ENCODE measurements at places on chromosomes 1 and 21.

DNA sequence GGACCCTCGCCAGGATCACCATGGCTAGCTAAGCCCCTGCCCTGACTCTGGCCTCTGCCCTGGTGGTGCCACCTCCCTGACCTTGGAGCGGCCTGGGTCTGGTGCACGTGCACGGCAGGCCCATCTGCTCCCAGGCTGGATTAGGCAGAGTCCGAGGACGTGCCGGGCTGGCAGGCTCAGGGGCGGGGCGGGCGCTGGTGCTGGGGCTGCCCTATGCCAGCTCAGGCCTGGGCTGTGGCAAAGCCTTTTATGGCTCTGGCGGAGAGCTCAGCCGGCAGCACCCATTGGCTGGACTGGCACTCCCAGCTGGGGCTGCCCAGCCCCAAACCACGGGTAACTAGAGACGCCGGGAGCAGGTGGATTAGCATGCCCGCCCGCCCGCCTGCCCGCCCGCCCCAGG is 17.1 kb upstream of the EDN2 start:
- DNase-seq, result no peak

DNA sequence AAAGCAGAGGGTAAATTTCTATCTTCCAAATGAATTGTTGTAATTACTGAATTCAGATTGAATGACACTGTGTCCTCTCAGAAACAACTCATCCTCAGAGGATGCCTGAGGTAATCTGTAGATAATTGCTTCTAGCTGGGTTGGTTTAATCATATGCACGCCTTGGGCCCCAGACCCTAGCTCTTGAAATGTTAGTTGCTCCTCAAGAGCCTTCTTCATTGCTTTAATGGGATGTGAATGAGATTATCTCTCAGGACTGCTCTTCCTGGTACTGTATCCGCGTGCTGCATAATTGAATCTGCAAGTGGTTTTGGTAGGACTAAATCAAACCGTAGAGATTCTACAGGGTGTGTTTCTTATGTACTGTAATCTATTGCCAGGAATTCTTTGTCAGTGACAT is 569.3 kb upstream of the NEGR1 start:
- DNase-seq, result no peak

GRCh38 chr21:42409366-42409765 is 5.7 kb downstream of the UBASH3A start:
- no peak for DNase-seq

- no peak for DNase-seq
Observed at GRCh38 chr1:12220890-12221289, 8.9 kb upstream of the VPS13D start.

GRCh38 chr1:8945568-8945967 is at the start of gene CA6:
Gene CA6, plus strand, starts transcription at chr1:8945868. Its CDS starts 19 bp downstream, at chr1:8945887.
- no peak for DNase-seq

DNA sequence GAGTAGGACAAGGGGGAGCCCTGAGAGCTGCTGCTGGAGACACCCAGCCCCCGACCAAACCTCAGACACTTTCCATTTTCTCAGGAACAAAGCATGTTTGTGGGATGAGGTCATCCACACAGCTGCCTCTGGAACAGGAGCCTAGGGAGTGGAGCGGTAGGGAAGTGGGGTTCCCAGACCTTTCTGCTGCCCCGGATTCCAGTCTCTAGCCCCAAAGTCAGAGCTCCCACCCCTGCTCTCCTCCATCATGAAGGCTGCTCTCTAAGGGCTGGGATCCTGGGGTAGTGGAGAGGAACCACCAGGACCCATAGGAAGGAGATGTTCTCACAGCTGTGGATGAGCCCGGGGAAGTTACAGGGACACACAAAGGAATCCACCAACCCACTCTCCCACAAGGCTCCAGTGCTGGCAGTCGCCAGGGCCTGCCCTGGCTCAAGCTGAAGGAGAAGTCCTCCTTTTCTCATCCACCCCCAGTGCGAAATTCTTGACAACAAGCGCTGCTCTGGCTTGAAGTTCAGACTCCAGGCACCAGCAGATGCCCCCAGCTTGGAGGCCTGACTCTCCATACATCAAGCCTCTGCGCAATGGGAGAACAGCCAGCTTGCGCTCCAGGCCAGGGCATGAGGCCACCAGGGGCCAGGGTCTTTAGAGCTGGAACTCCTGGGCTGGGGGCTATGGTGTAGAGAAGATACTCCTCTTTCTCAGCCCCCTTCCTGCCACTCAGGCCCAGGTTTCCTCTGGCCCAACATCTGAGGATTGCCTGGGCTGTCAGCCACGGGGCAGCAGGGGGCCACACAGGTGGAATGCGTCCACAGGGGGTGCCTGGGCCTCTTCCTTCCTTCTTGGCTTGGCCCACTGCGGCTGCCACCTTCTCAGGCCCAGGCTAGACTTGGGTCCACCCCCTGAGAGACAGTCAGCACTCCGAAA is 4.5 kb downstream of the FHL3 start:
- no peak for DNase-seq

DNA sequence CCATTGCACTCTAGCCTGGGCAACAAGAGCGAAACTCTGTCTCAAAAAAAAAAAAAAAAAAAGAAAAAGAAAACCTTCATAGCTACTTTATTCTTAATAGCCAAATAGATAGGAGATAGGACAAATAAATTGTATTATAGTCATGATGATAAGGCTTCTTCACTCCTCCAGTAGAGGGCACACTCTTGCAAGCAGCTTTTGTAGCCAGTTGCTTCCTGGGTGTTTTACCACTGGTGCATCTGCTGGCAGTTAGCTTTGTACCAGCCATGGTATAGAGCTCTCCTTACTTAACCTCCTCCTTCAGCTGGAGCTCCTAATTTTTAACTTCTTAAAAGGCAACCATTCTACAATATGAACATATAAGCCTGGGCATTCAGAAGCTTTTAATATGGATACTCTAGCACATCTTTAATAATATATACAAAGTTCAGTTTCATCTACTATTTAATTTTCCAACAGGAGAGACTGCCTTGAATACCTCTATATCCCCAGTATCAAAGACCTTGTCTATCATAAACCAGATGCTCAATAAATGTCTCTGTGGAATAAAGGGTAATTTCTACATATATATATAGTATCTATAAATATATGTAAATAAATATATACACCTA is 35.8 kb downstream of the EVI5 start:
- no peak for DNase-seq

DNA sequence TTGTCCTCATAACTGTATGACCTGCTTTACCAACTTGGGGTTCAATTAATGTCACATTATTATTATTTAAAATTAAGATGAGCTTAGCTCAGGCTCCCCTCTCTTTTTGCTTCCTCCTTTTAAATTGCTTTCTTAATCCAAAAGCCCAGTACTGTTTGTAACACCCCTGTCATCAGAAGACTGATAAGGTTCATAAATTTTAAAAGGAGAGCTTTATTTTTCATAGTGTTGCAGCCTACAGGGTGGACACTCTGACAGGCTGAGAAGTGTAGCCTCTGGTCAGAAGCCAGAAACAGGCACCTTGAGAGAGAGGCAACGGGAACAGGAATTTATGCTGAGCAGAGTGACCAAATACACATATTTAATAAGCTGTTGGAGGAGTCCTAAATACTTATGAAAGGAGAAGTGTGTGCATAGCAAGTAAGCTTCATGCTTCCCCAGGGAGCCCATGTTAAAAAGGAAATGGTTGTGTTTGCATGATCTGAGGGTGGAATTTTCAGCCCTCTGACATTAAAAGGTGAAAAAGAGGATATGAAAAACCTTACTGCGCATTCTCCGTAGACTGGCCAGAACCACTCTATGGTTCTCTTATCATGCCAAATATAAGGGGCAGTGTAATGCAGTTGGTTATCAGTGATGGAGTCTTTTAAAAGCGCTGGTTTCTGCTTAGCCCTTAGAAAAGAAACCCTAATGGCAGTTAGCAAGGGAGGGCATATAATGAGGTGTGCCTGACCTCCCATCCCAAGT is 30.5 kb upstream of the FGGY start:
- no peak for DNase-seq

GRCh38 chr1:93980320-93981273 is 71.4 kb upstream of the GCLM start:
- no peak for DNase-seq

DNA sequence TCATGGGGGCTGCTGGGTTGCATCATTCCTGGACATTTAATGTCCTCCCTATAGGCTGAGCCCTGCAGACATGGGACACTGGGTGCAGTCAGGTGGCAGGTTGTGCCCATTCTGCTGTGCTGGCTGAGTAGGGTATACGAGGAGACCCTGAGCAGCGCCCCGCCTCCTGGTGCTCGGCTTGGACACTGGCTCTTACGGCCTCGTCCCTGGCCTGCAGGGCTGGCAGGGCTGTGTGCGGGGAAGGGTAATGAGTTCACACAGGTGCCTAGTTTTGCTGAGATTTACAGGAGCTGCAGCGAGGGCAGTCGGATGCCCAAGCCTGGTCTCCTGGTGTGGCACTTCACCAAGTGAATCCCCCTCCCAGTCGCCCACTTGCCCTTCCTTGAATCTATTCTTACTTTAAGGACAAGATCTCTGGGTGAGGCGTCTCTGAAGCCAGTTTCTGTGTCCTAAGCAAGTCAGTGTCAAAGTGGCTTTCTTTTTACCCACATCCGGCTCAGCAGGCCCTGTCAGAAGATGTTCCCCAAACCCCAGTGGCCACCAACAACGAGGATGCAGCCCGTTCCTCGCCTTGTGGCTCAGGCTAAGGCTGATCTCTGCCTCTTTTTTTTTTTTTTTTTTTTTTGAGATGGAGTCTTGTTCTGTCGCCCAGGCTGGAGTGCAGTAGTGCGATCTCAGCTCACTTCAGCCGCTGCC is 73.2 kb downstream of the MAN1C1 start:
- DNase-seq, result no peak

DNA sequence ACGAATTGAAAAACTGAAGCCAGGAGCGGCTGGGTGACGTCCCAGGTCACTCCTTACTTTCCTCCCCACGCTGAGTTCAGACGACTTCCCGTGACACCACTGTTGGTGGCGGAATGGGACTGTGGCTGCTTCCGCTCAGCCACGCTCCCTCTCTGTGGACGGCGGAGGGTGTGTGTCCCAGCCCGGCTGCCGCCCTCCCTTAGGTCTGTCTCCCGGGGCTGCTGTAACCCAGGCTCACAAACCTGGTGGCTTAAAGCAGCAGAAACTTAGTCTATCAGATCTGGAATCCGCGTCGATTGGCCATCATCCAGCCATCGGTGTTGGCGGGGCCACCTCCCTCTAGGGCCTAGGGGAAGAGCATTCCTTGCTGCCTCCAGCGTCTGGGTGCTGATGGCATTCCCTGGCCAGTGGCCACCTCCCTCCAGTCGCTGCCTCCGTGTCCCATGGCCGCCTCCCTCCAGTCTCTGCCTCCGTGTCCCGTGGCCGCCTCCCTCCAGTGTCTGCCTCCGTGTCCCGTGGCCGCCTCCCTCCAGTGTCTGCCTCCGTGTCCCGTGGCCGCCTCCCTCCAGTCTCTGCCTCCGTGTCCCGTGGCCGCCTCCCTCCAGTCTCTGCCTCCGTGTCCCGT is 17.5 kb downstream of the TRPM2 start:
- no peak for DNase-seq
